NCI-H1092 treated with DMSO at 0.1 percent for 48 hours (cell line): ENCODE measurements at places on chromosomes 4 and X.
A peak's percentile ranks its signal among the peaks of the same experiment; 100 is the strongest.

DNA sequence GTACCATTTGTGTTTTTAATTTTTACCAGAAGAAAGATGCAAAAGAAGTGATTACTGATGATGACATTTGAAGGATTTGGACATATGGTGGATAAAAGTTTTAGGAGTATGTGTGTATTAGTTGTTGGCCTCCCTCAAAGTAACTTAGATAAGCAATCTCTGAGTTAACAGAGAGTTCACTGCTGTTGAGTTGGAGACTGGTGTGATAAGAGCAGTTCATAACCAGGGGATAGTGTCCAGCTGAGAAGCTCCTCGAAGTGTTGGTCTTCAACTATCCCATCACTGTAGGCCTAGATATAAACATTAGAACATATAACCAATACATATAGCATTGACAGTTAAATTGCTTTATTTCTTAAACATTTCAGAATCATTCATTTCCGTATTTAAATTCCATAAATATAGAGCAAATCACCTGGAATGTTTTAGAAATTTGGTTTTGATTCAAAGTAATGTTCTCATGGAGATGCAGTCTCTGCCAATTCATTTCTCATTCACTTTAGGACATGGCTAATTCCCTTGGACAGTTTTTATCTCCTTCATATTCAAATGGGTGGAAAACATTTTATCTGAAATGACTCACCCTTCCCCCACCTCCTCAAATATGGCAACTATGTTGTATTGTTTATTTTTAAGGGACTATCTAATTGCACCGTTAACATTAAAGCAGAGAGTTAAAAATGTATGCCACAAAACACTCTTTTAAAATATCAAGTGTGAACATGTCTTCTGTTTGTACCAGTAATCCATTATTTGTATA lies 136.8 kb upstream of the SLC4A4 start:
- DNase-seq, result no peak

DNA sequence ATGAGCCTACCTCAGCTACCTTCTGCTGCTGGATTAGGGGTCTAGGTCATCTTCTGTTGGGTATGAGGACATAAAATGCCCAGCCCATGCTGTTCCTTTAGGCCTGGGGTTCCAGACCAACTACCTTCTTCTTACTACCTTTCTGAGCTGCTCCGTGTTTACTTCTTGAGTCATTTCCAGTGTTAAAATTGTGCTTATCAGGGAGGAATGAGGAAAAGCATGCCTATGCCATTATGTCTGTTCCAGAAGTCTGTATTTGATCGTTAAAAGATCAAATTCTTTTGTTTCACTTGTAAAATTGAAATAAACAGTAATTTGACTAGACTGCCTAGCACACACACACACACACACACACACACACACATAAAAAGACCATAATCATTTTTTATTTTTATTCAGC lies 1912.7 kb upstream of the TENM3 start:
- no peak for DNase-seq

- no peak for DNase-seq
Observed at GRCh38 chrX:69144838-69145680, 20.2 kb downstream of the PJA1 start.

DNA sequence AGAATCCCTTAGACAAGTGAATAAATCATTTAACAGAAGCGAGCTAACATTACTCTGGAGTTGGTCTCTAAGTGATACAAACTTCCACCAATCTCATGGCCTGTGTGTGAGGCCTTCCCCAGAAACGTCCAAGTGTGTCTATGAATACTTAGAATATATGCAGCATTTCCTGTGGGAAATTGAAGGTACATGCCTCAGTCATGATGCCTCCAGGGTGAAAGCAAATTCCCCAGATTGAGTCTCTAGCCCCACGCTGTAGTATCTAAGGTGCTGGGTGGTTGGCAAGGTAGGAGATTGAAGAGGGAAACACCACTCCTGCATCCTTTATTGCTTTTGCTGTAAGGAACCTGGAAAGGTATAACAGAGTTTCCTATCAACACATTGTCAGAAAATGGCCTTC lies 113.8 kb downstream of the IL13RA2 start:
- DNase-seq, result no peak

DNA sequence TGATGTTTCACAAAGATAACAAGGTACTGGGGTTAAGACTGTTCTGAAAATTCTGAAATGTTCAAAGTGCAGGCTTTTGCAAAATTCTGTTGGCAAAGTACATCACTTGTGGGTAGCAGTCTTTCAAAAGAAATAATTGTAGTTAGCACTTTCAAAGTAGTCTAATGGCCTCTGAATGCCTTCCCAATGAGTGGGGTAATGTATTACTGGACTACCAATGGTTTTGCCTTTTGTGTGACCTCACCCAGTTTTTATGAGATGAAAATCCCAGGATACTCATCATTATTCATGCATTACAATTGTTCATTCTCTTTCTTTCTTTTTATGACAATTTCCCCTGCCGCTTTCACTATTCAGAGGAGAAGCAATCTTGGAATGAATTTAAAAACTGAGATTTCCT lies 686.1 kb downstream of the GLUD2 start:
- DNase-seq, result no peak

GRCh38 chrX:72305286-72306084 lies at the start of gene CITED1:
Gene CITED1 (minus strand): TSS chrX:72305914. CDS start chrX:72302869, 3,045 bp downstream.
- peak; percentile 10 for DNase-seq

- DNase-seq, result no peak
Observed at GRCh38 chrX:44062840-44063239, 89.7 kb upstream of the NDP start.

DNA sequence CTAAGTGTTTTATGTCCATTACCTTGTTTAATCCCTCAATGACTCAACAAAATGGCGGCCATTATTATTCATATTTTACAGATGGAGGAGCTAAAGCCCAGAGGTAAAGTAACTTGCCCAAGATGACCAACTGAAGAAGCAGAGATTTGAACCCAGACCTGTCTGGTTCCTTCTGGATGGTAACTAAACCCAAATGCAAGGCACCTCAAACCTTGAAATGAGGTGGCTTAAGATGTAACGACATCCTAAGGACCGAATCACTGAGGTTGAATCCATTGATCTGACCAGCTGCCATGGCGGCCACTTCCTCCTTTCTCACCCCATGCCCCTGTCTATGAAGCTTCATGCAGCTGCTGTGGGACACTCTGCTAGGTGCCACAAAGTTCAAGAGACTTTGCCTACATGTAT lies 932 bp downstream of the TLR10 start:
- DNase-seq, result no peak

- no peak for DNase-seq
Observed at GRCh38 chrX:123905332-123905731, 45.5 kb downstream of the XIAP start.

DNA sequence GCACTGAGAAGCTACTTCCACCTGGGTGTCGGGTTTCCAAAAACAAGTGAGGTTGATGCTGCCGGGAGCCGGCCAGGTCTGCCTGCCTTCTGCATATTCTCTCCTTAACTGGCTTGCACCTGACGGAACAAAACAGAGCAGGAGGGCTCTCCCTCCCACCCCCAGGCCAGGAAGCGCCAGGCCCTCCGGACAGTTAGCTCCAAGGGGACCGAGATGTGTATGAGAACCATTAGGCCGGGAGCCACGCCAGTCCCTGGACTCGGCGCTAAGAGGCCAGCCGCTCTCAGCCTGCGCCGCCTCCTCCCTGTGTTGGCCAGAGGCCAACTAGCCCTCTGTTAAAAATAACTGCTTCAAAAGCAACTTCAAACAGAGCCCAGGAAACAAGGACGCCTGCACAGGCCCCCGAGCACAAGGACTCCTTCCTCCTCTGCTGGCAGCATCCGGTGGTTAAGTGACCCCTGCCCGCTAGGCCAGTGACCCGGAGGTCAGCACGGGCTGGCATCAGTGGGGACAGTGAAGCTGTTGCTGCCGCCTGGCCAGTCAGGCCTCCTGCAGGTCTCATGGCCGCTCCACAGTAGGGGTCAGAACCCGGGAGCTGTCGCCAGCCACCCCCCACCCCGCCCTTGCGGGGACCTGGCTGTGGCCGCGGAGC lies 107.9 kb downstream of the ABLIM2 start:
- peak; percentile 95 for DNase-seq

- no peak for DNase-seq
Observed at GRCh38 chr4:40183615-40184411, 13.0 kb upstream of the RHOH start.

DNA sequence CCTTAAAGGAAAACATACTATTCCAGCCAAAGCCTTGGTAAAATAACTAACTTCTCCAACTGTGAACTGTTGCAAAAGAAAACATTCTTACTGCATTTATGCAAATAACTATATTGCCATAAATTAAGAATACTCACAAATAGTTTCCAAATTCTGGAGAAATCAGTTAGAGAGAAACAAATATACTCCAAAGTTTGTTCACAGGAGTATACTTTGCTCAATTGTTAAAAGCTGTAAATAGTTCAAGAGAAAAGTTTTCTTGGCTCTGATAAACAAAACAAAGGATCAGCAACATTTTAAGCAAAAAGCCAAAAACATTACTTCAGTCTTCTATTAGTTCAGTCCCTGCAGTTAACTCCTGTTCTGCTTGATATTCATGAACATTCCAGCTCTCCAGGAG lies 83.0 kb downstream of the EIF4E start:
- no peak for DNase-seq
